ENCODE measurements at places on chromosomes 2 and 18. TPM values are rescaled to one million over a fixed set of nuclear protein-coding genes. Genes with fewer than 3 reads are reported as not detected.

STPG4 gene
- total RNA-seq = under 0.01 TPM

NETO1 gene
- not detected for total RNA-seq

NEB gene
- under 0.01 TPM for total RNA-seq

SERPINB3 gene
- total RNA-seq = not detected

ADCY3 gene
- 49.0 TPM for total RNA-seq

CASP10 gene
- total RNA-seq = 8.2 TPM

RASGRP3 gene
- total RNA-seq = 2.5 TPM

UGT1A3 gene
- total RNA-seq = not detected
